ENCODE measurements at places on chromosomes 1 and 21.

GRCh38 chr1:119374208-119374874, 5.8 kb downstream of the HAO2 start:
- no peak for DNase-seq

GRCh38 chr1:47751996-47752451, 245.2 kb downstream of the TRABD2B start:
- DNase-seq = peak; percentile 39

- DNase-seq = peak; percentile 68
Observed at GRCh38 chr1:119870917-119871596, 25.3 kb downstream of the ADAM30 start.

- no peak for DNase-seq
Observed at GRCh38 chr1:87418048-87418447, 89.4 kb downstream of the LMO4 start.

- no peak for DNase-seq
Observed at GRCh38 chr21:42878678-42878992, 704 bp downstream of the WDR4 start.

- DNase-seq = no peak
Observed at GRCh38 chr1:67280696-67281095, 27.0 kb upstream of the IL12RB2 start.

GRCh38 chr1:110734133-110734680, 59.5 kb upstream of the KCNA3 start:
- DNase-seq = no peak

- no peak for DNase-seq
Observed at GRCh38 chr1:76247261-76247852, 172.8 kb downstream of the ST6GALNAC3 start.

DNA sequence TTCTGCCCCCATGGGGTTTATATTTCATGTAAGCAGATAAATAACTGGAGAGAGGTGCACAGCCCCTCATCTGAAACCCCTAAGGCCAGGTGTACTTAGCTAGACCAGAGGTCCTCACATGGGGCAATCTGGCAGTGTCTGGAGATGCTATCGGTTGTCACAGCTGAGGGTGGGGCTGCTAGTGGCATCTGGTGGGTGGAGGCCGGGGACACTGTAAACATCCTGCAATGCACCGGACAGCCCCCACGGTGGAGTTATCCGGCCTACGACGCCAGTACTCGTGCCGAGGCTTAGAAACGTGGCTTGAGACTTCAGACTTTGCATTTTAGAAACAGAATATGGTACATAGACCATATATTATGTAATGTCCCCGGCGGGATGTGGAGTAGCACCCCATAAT, 186.5 kb upstream of the VAMP3 start:
- DNase-seq = no peak

DNA sequence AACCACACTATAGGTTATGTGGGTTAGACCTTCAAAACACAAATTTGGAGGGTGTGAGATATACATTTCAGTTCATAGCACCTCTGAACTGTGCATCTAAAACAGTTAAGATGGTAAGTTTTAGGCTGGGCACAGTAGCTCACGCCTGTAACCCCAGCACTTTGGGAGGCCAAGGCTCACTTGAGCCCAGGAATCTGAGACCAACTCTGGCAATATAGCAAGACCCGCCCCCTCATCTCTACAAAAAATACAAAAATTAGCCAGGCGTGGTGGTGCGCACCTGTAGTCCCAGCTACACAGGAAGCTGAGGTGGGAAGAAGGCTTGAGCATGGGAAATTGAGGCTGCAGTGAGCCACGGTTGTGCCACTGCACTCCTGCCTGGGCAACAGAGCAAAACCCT, 47.9 kb downstream of the NAV1 start:
- DNase-seq = no peak

DNA sequence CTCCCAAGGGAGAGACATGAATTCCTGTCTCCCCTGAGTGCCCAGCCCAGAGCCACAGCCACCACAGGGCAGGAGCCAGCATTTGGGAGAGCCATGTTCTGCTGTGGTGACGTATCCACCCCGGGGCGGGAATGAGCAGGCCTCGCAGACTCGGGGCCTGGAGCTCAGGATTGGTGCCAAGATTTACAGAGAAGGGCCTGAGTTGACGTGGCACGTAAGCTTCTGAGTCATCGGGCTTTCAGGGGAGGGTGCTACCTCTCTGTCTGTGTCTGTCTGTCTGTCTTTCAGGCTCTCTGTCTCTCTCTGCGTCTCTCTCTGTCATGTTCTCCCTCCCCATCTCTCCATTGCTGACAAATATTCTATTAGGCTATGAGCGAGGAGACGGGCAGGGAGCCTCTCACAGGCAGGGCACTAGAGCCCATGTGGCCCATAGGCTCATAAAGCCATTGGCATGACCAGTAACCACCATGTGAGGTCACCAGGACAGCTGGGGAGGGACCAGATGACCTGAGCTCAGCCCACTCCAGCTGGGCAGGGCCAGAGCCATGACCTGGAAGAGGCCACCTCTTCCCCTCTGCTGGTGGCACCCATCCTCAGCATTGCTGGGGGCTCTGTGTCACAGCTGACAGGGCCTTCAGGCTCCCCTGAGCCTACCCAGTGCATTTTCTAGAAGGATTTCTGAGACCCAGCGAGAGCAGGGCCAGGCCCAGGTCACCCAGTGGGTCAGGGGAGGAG, 300.0 kb upstream of the VAMP3 start:
- no peak for DNase-seq

DNA sequence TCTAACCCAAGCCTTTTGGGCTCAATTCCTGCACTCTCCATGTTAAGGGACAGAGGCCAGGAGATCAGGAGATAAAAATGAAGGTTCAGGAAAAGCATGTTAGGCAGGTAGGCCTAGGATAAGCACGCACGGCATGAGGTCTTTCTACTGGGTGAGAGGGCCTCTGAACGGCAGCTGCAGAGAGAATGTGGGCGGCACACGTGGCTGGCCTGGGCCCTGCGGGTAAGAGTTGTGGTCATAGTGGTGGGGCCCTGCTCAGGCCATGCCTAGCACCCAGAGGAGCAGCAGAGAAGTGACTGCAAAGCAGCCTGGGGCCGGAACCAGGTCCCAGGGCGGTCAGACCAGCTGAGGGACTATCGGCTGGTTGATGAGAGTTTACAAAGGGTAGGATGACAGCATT, 7.5 kb upstream of the FOXO6 start:
- DNase-seq = peak; percentile 41

DNA sequence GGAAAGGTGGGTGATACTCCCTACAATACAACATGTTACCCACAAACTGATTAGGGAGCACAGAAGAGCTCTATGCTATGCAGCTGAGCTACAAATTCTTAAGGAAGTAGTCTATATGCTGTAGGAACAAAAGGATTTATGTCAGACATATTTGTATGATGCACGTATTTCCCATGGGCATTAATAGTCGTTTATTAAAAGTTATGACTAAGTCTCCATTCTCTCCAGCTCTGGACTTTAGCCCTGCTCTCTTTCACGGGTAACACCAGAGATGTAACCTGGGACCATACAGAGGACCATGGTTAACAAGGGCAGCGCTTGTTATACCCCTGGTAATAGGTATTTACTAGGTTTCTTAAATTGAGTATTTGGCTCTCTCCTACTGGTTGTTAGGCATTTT, 168.2 kb upstream of the C1orf105 start:
- no peak for DNase-seq

DNA sequence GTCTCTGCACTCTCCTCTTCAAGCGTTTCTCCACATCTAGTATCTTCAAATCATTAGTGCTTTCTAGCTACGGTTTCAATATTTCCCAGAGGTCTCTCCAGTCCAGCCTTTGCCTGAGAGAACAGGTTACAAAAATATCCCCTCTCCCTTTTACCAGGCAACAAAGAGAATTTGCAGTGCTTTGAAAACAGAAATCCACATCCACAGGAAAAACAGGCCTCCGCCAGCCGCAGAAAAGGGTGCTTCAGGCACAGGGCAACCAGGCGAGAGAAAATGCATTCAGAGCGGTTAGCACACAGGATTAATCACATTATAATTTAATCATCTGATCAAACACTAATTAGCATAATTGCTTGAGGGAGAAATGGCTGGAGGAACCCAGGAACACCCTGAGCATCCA, 13.8 kb downstream of the DSCAM start:
- DNase-seq = no peak

DNA sequence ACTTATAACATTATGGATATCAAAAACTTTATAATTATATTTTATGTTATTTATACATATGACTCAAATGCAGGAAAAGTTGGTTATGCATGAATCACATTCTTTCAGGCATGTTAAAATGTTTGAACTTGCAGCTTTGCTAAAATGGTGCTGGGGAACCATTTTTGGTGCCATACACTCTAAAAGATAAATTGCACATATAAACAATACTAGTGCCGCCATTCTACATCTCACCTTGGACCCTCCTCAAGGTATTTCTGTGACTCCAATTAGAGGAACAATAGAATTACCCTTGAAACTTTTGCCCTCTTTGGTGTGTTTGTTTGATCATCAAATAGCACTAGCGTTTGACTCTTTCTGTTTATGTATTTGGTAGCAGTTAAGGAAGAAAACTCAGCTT, 997 bp downstream of the PRKACB start:
- no peak for DNase-seq

GRCh38 chr1:109630081-109630897, 10.7 kb downstream of the AMPD2 start:
- no peak for DNase-seq

Measured in NCI-H510A treated with DMSO at 0.1 percent for 48 hours (cell line).